ENCODE measurements at places on chromosomes 13 and 19.

DNA sequence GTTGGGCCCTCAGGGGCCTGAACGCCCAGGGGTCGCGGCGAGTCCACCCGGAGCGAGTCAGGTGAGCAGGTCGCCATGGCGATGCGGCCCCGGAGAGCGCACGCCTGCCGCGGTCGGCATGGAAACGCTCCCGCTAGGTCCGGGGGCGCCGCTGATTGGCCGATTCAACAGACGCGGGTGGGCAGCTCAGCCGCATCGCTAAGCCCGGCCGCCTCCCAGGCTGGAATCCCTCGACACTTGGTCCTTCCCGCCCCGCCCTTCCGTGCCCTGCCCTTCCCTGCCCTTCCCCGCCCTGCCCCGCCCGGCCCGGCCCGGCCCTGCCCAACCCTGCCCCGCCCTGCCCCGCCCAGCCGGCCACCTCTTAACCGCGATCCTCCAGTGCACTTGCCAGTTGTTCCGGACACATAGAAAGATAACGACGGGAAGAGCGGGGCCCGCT is at the start of gene CCNA1:
TSS of gene CCNA1 (plus strand) at position 390 of the 439 bp plus-strand sequence. CDS start 562 bp downstream, outside the sequence.
- no peak for DNase-seq

- no peak for DNase-seq
Observed at GRCh38 chr13:113843063-113843654, 20.7 kb downstream of the GAS6 start.

DNA sequence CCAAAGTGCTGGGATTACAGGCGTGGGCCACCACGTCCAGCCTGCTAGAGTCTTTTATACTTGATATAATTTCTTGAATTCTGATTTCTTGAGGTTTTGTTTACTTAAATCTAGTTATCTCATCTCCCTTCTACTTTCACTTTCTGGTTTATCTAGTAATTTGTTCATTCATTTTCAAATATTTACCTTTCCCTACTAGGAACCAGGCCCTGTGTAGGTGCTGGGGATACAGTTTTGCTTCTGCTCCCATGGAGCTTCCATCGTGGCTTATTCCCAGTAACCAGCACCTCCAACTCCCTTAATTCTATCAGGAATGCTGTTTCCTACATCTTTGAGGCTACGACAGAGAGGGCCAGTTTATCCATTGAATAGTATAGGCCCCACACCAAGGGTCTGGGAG is 24.1 kb upstream of the TRIM13 start:
- no peak for DNase-seq

DNA sequence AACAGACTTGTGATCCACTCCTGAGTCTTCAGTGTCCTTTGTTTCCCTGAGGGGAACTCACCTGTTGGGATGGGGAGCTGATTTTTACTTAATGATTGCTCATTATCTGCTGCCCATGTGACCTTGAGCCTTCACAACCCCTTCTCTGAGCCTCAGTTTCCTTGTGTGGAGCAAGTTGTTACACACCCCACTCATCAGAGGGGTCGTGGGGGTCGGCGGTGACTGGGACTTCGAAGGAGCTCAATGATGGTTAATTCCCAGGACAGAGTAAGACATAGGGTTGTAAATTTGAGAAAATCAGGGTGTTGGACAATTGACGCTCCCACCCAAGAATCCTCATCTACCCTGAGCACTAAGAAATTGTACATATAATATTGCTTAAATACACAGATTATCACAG is 13.5 kb downstream of the LILRA5 start:
- DNase-seq, result no peak

- no peak for DNase-seq
Observed at GRCh38 chr19:345320-345879, 804 bp upstream of the MIER2 start.
